CD4-positive, alpha-beta T cell treated with Interferon alpha-2 for 1 hour (primary cell): ENCODE measurements at places on chromosomes 2 and 18.

GRCh38 chr2:156192468-156192867, 140.1 kb downstream of the NR4A2 start:
- DNase-seq, result no peak

- no peak for DNase-seq
Observed at GRCh38 chr2:98084151-98084868, 2.7 kb upstream of the VWA3B start.

DNA sequence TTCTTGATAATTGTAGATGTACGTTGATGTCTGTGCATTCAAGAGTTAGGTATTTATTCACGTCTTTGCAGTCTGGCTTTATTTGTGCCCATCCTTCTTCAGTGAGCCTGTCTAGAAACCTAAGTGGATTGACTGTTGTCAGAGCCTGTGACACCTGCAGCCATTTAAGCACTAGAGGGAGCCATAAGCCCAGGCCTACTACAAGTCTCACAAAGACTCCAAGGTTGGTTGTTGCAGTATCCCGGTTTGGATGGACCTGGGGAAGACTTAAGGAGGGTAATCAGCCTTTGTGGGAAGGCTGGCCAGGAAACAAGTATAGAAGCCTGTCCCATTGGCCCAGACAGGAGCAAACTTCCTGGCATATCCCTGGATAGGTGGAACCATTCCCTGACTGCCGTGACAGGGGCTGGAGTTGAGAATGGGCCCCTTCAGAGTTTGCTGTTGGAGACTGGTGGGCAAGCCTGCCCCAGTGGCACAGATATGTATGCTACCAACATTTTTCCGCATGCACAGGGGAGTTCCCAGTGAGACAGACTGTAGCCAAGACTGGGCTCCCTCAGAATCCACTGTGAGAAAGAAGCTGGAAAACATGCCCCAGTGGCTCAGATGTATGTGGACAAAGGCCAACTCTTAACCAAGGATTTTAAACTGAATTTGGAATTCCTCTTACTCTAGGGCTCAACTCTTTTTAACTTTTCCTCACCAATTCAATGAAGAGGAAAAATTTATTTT, 9.3 kb upstream of the LRRC30 start:
- DNase-seq, result peak; percentile 14

DNA sequence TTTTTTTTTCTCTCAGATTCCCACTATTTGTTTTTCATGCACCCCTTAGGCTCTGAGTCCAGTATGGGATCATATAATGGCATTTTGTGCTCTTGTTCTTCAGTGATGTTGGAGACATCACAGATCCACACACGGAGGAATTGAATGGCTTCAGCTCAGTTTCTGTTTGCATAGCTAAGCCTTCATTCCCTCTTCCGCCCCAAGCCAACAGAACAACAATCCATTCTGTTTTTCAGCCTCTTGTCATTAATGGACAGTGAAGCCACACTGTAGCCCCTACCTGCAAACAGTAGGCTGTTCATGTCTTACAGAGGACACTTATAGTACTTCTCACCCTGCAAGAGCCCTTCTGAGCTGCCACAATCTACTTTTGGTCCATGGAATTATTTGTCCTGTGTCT, 64.0 kb upstream of the ZSWIM2 start:
- DNase-seq, result no peak

DNA sequence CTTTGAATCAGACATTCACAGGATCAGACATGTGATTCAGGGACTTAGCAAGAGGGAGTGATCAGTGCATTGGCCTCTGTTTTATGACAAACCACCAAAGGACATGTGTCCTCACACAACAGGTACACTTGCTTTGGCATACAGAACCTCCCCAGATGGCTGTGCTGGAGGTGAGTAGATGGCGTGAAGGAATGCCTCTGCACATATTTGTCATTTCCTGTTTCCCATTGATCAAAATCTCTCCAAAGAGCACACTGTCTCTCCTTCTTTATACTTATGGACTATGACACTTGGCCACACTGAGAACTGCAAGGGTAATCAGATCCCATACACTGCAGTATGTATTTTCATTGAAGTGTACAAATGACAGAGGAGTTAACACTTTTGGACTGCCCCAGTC, 927.6 kb downstream of the TSN start:
- DNase-seq, result no peak

GRCh38 chr18:44729631-44730101, 49.0 kb downstream of the SETBP1 start:
- DNase-seq, result peak; percentile 65

GRCh38 chr2:220077488-220077887, 450.1 kb downstream of the SLC4A3 start:
- DNase-seq, result no peak

- no peak for DNase-seq
Observed at GRCh38 chr2:219675221-219675620, 47.8 kb downstream of the SLC4A3 start.

DNA sequence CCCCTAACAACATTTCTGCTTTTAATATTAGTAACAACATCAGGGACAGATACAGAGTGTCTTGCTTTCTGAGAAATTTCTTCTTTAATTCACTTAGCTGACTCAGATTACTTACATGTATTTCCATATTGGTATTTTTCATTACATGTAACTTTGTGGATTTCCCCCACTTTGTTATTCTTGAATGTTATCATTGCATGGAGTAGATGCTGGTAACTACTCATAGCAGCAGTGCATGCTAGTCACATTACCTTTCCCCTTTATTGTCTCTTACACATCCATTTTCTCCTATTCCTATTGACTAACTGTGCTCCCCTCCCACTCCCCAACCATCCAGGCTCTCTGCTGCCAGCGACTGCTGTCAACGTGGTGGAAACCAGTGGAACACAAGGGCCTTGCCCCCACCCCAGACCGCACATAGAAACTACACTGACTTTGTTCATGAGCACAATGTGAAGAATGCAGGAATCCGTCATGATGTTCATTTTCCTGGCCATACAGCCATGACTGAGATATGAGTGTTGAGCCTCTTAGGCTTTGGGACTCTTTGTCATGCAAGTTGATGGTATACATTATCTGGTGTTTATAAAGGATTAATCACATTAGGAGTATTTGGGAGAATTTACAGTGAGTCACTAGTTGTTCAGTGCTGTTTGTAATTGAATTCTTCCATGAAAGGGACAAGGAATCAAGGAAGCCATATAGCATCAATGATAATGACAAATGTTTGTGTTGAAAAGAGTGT, 91.0 kb downstream of the EPB41L5 start:
- DNase-seq, result no peak

DNA sequence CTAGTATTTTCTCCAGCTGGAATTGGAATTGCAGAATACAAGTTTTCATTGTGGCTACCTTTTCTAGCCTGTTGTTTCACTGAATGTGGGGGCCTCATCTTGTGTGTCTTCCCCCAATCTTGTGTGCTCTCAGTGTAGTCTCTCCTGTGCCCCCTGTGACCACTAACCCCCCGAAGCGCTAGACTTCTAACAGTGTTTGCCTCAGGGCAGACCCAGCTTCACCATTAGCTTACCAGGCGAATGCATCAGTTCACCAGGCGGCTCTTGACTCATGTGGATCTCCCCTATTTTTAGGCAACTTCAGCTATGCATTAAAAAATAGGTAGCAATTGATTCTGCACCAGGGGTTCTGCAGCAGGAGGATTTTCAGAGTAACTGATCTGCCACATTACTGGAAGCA, 376.2 kb upstream of the MEIS1 start:
- DNase-seq, result no peak

GRCh38 chr2:12712881-12713280, 3.9 kb upstream of the TRIB2 start:
- no peak for DNase-seq

GRCh38 chr2:238449241-238449640, 22.5 kb downstream of the ASB1 start:
- DNase-seq, result no peak
